ENCODE measurements at places on chromosomes 6 and 20. TPM values are rescaled to one million over a fixed set of nuclear protein-coding genes. Genes with fewer than 3 reads are reported as not detected.

The CYP39A1 gene
- total RNA-seq, result 4.7 TPM

The OLIG3 gene
- 0.74 TPM for total RNA-seq

The TNFRSF21 gene
- 17.7 TPM for total RNA-seq

The HLA-DRB5 gene
- not detected for total RNA-seq

The NINL gene
- 31.0 TPM for total RNA-seq

The PRPH2 gene
- 0.72 TPM for total RNA-seq

The MYL9 gene
- 50.0 TPM for total RNA-seq

The ME1 gene
- total RNA-seq, result 17.0 TPM

The R3HDML gene
- not detected for total RNA-seq

The MICA gene
- 12.7 TPM for total RNA-seq

The AIF1 gene
- not detected for total RNA-seq

The SULF2 gene
- total RNA-seq, result 1.9 TPM

The ADGB gene
- not detected for total RNA-seq

The ATG5 gene
- total RNA-seq, result 31.0 TPM

The HLA-DQB1 gene
- not detected for total RNA-seq

The KIF13A gene
- 86.8 TPM for total RNA-seq

The RHAG gene
- total RNA-seq, result not detected

The MYBL2 gene
- 1.6 TPM for total RNA-seq

The MPIG6B gene
- total RNA-seq, result not detected

The ANGPT4 gene
- not detected for total RNA-seq

The PGBD1 gene
- total RNA-seq, result 7.7 TPM

The PNPLA1 gene
- total RNA-seq, result not detected

The TMC2 gene
- not detected for total RNA-seq

The LY6G6D gene
- total RNA-seq, result not detected

The TNFRSF6B gene
- total RNA-seq, result 0.36 TPM

The LY6G5C gene
- 1.1 TPM for total RNA-seq

The MEI4 gene
- not detected for total RNA-seq

The ZBTB2 gene
- 1.4 TPM for total RNA-seq

The CASS4 gene
- 0.49 TPM for total RNA-seq

The PROKR2 gene
- total RNA-seq, result not detected

The PLCB1 gene
- total RNA-seq, result 46.5 TPM

The TMEM200A gene
- 61.5 TPM for total RNA-seq

The MAP3K7 gene
- 28.8 TPM for total RNA-seq

The ACTR5 gene
- total RNA-seq, result 2.9 TPM

The GLP1R gene
- not detected for total RNA-seq

The OR2J3 gene
- not detected for total RNA-seq

The BPI gene
- 1.4 TPM for total RNA-seq

The EFCAB8 gene
- not detected for total RNA-seq

The MLIP gene
- not detected for total RNA-seq

The OR2H1 gene
- not detected for total RNA-seq

The BYSL gene
- 4.2 TPM for total RNA-seq

The LTV1 gene
- 23.0 TPM for total RNA-seq

The DNMT3B gene
- total RNA-seq, result 1.1 TPM

The SOX18 gene
- total RNA-seq, result not detected

The HLA-DQA1 gene
- not detected for total RNA-seq

The RWDD2A gene
- 5.0 TPM for total RNA-seq

The RREB1 gene
- 23.8 TPM for total RNA-seq

The LY86 gene
- total RNA-seq, result not detected

The POU5F1 gene
- not detected for total RNA-seq

Measured in fibroblast of the aortic adventitia (primary cell).